ENCODE measurements at places on chromosomes 7 and 10.

DNA sequence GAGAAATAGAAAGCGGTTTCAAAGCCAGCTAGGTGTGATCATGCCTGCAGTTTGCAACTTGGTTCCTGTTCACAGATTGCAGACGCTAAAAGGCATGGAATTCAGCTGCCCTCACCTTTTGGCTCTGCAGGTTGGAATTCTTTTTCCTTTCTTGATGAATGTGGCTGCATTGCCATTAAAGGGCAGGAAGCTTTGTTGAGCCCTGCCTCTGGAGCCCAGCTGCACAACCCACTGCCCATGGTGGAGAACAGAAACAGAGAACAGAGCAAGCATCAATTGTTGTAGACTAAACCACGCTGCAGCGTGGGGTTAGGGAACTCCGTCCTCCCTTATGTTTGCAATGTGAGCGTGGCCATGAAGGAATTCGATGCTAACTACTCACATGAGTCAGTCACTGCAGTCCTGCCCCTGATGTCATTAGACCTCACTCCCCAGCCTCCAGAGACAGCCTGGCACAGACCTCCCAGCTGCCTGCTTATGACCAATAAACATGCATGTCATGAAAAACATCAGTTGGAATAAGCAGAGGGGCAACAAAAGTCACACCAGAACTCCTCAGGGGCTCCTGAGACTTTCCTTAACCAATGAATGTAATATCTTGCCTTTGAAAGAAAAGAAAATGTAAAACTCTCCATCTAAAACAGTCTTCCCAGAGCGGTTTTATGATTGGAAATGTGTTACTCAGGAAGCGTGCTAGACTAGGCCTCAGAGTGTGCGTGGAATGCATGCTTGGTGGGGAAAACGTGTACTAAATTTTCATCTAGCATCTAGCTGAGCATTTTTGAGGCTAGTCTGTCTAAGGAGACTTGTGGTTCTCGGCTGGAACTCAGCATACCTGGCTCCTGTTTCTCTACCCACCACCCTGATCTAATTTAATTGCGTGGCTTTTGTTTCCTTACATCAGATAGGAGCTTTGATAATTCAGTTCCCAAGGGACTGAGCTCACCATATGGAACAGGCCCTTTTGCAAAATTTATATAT, 232.2 kb downstream of the KIAA1217 start:
- no peak for DNase-seq

GRCh38 chr7:142094861-142095260, 16.7 kb upstream of the MGAM2 start:
- no peak for DNase-seq

DNA sequence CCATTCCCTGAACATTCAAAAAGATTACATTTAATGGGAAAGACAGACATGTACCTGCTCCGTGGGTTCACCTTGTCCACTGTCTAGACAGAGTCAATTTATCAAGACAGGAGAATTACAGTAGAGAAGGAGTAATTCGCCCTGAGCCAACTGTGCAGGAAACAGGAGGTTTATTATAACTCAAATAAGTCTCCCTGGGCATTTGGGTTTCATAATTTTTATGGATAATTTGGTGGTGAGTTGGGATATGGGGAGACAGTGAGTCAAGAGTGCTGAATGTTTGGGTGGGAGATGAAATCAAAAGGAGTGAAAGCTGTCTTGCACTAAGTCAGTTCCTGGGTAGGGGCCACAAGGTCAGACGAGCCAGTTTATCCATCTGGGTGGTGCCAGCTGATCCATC, 165.9 kb upstream of the NAMPT start:
- no peak for DNase-seq

GRCh38 chr7:120259386-120259785, 13.6 kb upstream of the KCND2 start:
- DNase-seq = no peak

- no peak for DNase-seq
Observed at GRCh38 chr7:146074195-146074765, 42.3 kb upstream of the CNTNAP2 start.

DNA sequence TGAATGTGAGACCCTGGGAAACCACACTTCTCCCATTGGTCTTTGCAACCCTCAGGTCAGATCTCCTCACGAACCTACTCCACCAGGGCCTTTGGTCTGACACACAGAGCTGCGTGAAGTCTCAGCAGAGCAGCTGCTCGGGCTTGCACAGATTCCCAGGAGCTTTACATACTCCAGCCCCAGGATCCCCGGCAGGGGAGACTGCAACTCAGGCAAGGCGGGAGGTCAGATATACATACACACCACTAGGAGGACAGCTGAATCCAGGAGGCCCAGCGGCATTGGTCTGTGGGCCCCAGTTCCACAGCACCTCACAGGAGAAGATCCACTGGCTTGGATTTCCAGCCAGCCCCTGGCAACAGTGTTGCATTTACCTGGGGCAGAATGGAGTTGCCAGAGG, 239.2 kb downstream of the GPAM start:
- no peak for DNase-seq

- DNase-seq = no peak
Observed at GRCh38 chr10:71835671-71836595, 15.1 kb downstream of the PSAP start.

GRCh38 chr7:90931986-90932916, 332.0 kb upstream of the FZD1 start:
- no peak for DNase-seq

DNA sequence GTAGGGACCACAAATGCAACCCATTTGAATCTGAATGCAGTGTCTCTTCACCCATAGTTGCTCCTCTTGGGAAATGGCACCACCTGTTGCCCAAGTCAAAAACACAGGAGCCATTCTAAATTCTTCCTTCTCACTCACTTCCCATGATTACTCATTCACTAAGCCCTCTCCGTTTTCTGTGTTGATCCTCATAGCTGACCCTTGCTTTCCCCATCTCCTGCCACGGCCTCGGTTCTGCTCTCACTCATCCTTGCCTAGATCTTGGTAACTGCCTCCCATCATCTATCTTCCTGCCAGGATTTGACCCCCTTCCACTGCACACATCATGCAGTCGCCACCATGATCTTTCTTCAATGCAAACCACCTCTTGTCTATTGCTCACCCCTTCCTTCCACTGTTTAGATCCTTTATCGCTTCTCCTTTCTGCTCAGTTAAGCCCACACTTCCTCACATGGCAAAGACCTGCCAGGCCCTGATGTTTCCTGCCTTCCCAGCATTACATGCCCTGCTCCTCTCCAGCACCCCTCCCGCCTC, 19.0 kb upstream of the CPN1 start:
- DNase-seq = no peak

DNA sequence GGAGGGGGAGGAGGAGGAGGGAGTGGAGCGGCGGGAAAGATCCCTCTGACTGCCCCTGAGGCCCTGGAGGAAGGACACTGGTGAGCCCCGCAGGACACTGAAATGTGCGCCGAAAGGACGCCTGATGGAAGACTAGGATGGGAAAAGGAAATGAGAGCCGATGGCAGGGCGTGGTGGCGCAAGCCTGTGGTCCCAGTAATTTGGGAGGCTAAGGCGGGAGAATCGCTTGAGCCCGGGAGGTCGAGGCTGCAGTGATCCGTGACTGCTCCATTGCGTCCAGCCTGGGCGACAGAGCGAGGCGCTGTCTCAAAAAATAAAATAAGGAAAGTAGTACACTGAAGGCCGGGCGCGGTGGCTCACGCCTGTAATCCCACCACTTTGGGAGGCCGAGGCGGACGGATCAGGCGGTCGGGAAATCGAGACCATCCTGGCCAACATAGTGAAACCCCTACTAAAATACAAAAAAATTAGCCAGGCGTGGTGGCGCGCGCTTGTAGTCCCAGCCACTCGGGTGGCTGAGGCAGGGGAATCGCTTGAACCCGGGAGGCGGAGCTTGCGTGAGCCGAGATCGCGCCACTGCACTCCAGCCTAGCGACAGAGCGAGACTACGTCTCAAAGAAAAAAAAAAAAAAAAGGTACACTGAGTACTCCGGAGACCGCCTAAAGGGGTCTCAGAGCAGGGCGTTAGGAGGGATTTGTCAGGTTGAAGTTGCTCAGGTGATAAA, 561 bp upstream of the HNRNPF start:
- DNase-seq = no peak

DNA sequence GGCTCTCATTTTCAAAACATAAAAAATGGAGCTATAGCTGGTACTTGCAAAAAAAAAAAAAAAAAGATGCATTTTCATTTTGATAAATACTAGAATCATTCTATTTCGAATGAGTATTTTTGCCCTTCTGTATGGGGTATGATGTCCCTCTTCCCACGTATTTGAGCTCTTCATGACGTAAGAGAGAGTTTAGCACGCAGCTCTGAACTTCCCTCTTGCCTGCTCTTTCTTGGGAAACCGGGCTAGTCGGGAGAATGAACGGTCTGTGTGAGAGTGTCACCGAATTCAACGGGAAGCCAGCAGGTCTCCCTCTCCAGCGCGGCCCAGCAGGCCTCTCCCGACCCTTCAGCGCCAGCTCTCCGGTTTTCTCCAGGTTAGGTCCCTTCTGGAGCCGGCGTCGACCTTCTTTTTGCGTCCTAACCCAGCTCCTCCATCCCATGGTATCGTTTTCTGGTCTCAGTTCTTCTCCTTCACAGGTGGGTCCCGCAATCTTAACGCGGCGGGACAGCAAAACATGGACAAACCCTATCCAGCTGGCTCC, 159.2 kb upstream of the PITRM1 start:
- DNase-seq = no peak

DNA sequence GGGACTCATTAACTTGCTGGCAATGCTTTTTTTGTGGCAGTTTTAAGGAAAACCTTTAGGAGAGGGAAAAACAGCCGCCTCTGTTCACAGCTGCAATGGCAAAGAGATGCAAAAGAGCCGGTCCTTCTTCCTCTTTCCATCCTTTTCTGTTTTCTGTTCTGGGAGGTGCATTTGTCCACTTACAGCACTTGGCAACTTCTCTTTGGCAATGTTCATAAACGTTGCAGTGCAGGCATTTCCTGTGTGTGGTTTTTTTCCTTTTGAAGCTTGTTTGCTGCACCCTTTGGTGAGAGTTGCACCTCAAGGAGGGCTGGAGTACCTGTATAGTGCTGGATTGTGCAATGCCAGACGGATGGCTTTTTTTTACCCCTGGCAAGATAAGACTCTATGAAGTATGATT, 53.9 kb upstream of the HABP2 start:
- no peak for DNase-seq

GRCh38 chr7:38561166-38561565, 70.0 kb downstream of the AMPH start:
- no peak for DNase-seq

DNA sequence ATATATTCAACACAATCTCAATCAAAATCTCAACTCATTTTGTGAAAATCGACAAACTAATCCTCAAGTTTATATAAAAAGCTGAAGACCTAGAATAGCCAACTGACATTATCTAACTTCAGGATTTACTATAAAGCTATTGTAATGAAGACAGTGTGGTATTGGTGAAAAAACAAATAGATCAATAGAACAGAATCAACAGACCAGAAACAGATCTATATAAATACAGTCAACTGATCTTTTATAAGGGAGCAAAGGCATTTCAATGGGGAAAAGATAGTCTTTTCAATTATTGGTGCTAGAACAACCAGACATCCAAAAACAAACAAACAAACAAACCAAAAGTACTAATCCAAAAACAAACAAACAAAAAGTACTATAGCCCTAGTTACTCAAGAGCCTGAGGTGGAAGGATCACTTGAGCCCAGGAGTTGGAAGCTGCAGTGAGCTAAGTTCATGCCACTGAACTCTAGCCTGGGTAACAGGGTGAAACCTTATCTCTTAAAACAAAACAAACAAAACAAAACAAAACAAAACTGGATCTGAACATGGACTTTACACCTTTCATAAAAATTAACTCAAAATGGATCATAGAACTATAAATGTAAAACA, 26.6 kb upstream of the AKR1D1 start:
- no peak for DNase-seq

DNA sequence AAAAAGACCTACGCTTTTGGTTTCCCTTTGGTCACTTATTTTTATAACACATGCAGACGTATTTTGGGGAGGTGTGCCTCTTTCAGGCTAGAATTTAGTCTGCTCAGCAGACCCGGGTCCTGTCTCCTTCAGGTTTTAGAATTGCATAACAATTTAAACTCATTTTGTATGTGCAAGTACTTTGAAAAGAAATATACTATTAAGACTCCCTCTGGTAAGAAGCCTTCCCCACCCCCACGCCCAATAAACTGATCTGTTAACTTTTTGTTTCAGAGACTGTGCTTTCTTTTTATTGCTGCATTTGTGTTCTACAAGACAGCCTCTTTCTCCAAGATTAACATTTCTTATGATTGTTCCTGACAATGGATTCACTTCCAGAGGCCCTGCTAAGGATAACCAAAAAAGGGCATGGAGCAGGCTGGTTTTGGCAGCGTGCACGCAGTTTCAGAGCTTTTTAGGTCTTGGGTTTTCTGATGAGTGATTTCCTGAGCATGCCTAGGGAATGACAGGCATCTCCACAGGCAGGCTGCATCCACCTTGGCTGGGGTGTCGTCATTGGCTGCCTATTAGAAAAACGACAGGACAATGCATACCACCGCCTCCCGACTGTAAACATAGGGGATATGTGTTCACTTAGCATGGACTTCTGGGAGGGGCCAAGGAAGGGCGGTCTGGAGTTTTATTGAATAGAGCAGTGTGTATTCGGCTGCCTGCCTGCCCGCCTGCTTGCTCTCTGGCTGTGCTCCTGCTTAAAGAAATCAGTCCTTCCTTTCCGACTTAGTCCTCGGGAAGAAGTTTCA, at the start of gene CALD1:
TSS of gene CALD1 (plus strand) at position 694 of the 800 bp plus-strand sequence. CDS start 88,100 bp downstream, outside the sequence.
- DNase-seq = peak; percentile 62

- no peak for DNase-seq
Observed at GRCh38 chr7:150847536-150847935, 4.8 kb upstream of the AOC1 start.

- DNase-seq = peak; percentile 88
Observed at GRCh38 chr10:72272689-72273409, 875 bp upstream of the DDIT4 start.

DNA sequence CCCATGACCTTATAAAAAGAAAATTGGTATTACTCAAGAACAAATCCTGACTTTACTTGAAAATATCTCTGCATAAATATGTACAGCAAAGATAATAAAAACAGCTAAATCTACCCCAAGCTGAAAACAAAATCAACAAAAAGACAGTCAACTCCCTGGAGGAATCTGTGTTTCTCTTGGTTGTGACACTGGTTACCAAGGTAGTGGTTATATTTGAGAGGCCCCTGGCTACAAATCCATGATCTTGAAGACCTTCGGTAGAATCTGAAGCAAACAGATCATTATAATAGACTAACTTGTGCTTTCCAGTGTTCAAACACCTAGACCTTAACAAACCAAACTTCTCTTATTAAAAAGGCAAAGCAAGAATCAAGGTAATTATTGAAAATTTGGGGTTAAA, 123.9 kb upstream of the SGCE start:
- DNase-seq = no peak

- DNase-seq = no peak
Observed at GRCh38 chr10:18368682-18369081, 228.5 kb downstream of the CACNB2 start.

GRCh38 chr10:97820096-97820704, 29.4 kb upstream of the GOLGA7B start:
- DNase-seq = no peak
